Hindlimb muscle (tissue), 1 donor: ENCODE measurements at places on chromosomes 6 and 20. TPM values are rescaled to one million over a fixed set of nuclear protein-coding genes. Genes with fewer than 3 reads are reported as not detected.

DNA sequence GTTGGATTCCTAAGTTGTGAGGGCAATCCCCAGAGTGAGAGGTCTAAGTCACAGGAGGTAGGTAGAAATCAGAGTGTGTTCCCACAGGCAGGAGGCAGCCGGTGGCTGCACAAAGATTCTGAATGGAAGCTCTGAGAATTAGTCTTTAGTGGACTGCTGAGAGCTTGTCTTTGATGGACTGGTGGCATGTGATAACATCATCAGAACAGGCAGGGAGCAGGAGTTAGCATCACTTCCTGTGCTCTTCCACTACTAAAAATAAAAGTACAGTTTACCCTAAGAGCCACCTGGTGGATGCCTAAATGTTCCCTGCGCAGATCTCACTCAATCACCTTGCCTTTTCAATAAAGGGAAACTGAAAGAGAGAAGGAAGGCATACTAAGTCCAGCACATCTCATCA lies 294.6 kb upstream of the POU3F2 start:
- DNase-seq = no peak

DNA sequence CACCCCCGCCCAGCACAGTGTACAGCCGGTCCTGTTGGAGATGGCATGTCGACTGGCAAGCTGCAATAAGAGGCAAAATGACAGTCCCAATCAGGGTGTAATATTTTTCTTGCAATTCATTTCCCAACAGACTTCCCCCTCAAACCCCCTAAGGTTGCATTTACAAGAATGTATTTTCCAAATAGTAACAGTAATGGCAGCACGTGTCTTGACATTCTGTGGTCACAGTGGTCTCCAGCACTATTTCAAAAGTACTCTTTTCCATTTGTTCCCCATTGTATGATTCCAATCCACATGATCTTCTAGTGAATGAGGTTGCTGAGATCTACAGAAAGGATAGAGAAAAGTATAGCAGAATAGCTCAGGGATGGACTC lies 97.8 kb upstream of the CARMIL1 start:
- no peak for DNase-seq

DNA sequence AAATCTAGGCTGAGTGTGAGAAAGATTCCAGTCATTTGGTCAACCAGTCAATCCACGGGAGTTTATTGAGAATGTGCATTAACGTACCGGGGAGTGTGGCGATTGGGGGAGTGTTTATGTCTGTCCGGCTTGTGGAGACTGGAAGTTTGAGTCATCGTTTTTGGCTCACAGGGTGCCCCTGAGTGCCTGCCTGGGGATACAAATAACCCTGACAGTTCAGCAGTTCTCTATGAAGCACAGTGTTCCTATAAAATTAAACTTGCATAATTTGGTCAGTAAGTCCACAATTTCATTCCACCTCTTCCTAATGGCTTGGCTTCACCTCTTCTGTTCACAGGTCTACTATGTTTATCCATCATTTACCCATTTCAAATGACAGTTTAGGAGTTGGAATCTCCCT lies 72.6 kb upstream of the PLEKHG1 start:
- no peak for DNase-seq

DNA sequence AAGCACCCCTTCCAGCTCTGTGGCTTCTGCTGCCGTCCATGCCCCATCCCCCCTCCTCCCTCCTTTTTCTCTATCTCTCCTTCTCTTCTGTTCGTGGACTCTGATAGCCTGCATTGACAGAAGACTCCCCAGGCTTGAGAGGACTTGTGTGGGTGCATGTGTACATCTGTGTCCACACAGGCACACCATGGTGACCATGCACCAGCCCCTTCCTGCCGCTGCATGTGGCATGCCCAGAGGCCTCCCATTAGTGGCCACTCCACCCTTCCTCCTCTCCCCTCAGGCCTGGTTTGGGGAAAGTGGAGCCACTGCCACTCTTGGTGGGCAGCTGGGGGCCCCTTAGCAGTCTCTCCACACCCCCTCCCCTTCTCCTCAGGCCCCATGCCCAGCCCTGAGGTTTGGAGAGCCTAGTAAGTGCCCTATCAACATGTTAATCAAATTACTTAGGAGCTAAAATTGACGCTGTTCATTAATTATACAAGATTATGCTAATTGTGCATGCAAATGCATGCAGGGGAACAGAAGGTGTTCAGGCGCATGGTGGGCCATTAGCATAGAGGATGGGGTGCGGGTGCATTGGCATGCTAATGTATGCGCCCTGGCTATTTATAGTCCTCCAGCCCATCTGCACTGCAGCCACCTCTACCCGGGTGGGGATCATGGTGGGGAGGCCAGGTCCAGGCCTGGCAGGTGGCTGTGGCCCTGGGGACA lies 45.9 kb downstream of the EBF4 start:
- DNase-seq = no peak

DNA sequence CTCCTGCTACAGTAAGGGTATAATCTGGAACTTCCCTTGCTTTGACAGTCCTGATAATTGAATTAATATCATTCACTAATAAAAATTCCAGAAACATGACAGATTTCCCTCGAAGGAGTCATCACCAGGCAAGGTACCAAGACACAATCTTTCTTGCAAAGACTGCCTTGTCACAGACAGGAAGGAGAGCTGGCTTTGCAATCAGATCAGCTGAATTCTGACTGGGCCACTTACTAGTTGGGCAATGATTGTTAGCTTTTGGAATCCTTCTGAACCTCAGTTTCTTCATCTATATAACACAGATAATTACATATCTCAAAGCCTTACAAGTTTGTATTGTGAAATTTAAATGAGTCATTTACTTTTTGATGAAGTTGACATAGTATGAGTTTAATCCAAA lies 344.2 kb downstream of the RFPL4B start:
- peak; percentile 77 for DNase-seq

DNA sequence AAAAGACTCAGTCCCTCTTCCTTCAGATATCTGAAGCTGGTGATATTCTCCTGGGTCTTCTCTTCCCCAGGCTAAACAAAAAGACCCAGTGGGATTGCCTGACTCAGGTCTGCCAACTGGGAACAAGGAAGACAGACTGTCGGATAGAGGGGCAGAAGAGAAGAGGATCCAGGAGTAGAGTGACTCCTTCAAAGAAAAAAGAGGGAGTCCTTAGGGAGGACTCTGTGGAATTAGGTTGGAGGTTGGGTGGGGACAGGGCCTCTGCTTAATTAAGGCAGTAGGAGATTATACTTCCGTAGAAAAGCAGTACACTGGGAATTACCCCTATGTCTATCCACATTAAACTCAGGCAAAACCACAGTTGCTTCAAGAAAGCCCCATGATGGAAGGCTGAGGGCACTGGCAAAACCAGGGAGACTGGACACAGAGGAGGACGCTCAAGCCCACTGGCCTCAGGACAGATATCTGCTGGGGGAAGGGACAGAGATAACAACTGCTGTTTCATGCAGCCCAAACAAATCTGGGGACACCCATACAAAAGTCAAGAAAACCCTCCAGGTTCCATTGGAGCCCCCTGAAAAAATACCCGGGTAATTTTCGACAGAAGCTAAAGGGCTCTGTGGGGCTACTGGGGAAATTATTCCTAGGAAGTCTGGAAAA lies 5.7 kb downstream of the BCL2L1 start:
- no peak for DNase-seq

GRCh38 chr20:57275813-57276212 lies 9.4 kb upstream of the BMP7 start:
- DNase-seq = no peak

GRCh38 chr6:145372671-145373151 lies 362.6 kb downstream of the EPM2A start:
- DNase-seq = peak; percentile 50

DNA sequence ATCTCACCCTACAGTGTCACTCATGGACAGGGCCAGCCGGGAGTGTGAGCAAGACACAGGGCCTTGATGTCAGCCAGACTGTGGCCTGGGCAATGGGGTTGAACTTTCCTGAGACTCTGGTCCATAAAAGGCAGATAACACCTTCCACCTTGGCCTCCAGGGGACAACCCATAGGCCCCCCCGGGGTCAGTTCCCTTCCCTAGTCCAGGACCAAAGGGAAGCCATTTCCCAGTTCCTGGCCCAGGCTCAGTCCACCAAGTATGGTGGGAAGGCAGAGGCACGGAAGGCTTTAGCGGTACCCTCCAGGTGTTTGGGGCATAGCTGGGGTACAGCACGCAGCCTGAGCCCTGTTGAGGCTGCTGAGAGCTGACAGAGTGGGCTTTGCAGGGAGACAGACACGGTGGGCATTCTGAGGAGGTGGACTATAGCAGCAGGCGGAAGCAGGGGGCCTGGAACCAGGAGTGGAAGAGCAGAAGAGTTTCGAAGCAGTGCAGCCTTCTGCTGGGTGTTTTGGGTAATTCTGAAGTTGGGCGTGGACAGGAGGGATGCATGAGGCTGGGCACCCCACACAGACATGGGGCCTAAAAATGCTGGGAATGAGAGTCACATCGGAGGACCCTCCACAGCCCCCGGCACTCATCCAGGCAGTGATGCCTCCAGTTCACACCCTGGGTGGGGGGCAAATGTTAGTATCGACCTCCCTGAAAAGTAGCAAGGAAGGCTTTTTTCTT lies 43.9 kb upstream of the CD93 start:
- DNase-seq = no peak

GRCh38 chr6:129708496-129709195 lies 1.3 kb downstream of the ARHGAP18 start:
- no peak for DNase-seq

GRCh38 chr20:7355051-7355450 lies 585.2 kb downstream of the HAO1 start:
- no peak for DNase-seq

GRCh38 chr20:17622086-17622850 lies 52.4 kb downstream of the DSTN start:
- no peak for DNase-seq

GRCh38 chr20:59120491-59120890 lies 43.1 kb upstream of the ZNF831 start:
- no peak for DNase-seq

GRCh38 chr20:34626992-34627391 lies 49.9 kb downstream of the PIGU start:
- no peak for DNase-seq

DNA sequence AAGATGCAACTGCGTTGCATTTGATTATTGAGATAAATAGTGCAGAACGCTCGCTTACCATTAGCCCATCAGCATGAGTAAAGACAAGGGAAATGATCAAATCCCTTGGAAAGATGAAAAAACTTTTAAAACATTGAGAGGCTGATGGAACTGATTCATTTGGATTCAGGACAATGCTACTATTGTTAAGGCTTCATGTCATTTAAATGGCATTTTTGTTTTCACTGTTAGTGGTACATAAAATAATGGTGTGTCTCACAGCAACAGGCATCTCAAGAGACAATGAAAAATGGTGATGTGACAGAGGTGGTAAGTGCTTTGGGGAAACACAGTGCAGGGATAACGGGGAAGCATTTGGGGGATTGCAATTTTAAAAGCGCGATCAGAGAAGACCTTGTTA lies 159.7 kb upstream of the KCNG1 start:
- no peak for DNase-seq

- no peak for DNase-seq
Measured at GRCh38 chr6:153099636-153100035, 31.4 kb downstream of the RGS17 start.

GRCh38 chr6:13694562-13694961 lies 17.1 kb downstream of the RANBP9 start:
- no peak for DNase-seq

- no peak for DNase-seq
Measured at GRCh38 chr6:14770040-14770439, 475.8 kb upstream of the JARID2 start.

GRCh38 chr6:119274197-119274595 lies 75.4 kb downstream of the MAN1A1 start:
- no peak for DNase-seq

The NUS1 gene
- 16.2 TPM for polyA plus RNA-seq

The NMBR gene
- 0.14 TPM for polyA plus RNA-seq

The TREM2 gene
- polyA plus RNA-seq = 8.4 TPM

The OLIG3 gene
- polyA plus RNA-seq = not detected

The RBCK1 gene
- polyA plus RNA-seq = 55.3 TPM

The PPIL6 gene
- 5.4 TPM for polyA plus RNA-seq

The CFAP206 gene
- 0.13 TPM for polyA plus RNA-seq

The HLA-DRB5 gene
- 9.5 TPM for polyA plus RNA-seq

The SRMS gene
- not detected for polyA plus RNA-seq

The AP5S1 gene
- 11.8 TPM for polyA plus RNA-seq

The LST1 gene
- 8.3 TPM for polyA plus RNA-seq
